ENCODE measurements at places on chromosomes 7 and 10.

GRCh38 chr10:102113261-102113955 is 6.8 kb downstream of the LDB1 start:
- no peak for DNase-seq

DNA sequence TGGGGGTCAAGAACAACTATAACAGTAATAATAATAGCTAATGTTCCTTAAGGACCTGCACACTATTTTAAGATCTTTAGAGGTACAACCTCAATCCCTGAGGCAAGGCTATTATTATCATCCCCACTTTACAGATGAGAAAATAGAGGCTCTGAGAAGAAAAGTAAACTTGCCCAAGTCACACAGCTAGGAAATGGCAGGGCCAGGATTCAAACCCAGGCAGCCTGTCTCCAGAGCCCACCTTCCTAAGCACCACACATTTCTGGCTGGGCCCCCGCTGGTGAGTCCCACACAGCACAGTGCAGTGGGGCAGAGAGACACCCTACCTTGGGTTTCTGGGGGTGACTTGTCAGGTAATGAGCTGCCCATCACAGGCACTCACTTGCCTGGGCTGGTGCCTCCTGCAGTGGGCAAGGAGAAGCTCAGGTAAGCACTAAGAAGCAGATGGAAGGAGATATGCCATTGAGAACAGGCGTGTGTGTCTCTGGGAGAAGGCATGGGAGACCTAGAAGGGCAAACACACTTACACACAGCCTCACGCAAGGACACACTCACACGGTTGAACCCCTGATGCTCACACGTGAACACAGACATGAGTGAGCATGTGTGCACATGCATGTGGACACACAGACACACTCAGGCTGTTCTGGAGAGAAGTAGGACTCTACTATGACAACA is 104.4 kb upstream of the ZMIZ1 start:
- no peak for DNase-seq

GRCh38 chr7:126702242-126703016 is 550.3 kb downstream of the GRM8 start:
- no peak for DNase-seq

DNA sequence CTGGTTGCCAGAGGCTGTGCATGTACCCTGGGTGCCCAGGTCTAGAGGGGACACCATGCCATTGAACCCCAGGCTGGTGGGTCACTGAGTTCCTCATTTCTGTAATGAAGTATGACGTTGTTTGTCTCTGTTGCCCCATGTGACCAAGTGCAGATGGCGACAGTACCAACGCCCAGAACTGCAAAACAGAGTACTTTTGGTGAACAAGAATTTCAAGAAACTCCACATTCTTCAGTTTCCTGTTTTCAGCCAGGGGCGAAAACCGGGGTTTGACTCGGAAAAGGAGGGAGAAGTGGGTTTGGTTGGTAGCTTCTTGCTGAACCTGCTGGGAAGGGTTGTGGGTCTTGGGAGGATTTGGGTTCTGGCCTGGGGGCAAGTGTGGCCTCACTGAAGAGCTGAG is 18.2 kb downstream of the CYP17A1 start:
- DNase-seq = no peak

GRCh38 chr7:55335151-55335550 is 30.0 kb upstream of the LANCL2 start:
- no peak for DNase-seq

DNA sequence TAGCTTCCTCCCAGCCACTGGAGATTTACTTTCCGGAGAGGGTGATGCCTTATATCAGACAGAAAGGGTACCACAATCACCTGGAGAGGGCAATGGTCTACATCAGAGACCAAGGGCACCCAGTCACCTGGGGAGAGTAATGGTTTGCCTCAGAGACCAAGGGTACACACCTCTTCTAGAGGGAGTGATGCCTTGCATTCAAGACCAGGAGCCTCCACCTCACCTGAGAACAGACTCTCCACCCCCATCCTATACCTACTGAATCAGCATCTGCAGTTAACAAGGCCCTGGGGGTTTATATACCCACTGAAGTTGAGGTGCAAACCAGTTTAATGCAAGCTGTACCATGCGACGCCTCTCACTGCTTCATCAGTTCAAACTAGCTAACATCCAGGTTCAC is 270.2 kb upstream of the IGFBP3 start:
- no peak for DNase-seq

- no peak for DNase-seq
Measured at GRCh38 chr7:149569025-149569725, 71.6 kb upstream of the ZNF746 start.

- no peak for DNase-seq
Measured at GRCh38 chr7:64628721-64629120, 37.2 kb upstream of the ZNF107 start.

- DNase-seq = no peak
Measured at GRCh38 chr7:74399006-74399405, 54.7 kb upstream of the GTF2IRD1 start.

GRCh38 chr10:35218339-35218955 is 91.8 kb downstream of the CREM start:
- DNase-seq = peak; percentile 58

DNA sequence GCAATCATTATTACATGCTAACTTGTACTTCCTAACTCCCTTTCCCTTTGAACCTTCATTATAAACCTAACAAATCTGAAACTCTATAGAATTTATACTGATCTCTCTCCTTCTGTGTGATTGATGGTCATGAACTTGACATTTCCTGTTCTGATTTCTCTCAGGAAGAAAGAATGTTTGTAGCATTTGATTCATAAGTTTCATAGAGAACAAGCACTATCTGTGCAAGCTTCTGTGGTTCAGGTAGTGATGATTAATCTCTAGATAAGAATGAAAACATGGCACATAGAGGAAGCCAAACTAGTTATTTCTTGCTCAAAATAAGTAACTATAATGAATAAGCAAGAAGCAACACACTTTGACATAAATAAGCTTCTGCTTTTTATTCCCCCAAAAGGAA is 34.2 kb downstream of the TFPI2 start:
- no peak for DNase-seq

- DNase-seq = no peak
Measured at GRCh38 chr7:42414941-42415505, 178.0 kb upstream of the GLI3 start.

- no peak for DNase-seq
Measured at GRCh38 chr10:121325490-121326231, 272.6 kb downstream of the FGFR2 start.

- no peak for DNase-seq
Measured at GRCh38 chr10:126734015-126734414, 63.5 kb upstream of the C10orf90 start.

- no peak for DNase-seq
Measured at GRCh38 chr10:126969310-126969709, 64.1 kb downstream of the DOCK1 start.

DNA sequence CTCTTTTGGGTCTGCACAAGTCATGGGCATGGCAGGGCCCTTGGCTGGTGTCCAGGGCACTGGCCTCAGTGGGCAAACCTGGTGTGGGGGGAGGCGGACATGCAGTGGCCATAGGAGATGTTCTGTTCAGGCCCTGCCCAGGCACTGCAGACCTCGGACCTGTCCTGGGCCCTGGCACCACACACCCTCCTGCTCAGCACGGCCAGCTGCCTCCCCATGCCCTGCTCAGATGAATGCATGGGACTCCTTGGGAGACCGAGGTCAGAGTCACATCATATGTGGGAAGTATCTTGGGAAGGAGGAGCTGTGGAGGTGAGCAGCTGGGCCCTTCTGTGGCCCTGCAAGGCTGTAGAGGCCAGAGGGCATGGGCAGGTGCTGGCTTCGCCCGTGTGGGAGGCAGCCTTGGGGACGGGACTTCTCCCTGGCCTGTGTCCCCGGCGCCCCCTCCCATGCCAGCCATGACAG is 130.8 kb downstream of the VIPR2 start:
- DNase-seq = no peak

DNA sequence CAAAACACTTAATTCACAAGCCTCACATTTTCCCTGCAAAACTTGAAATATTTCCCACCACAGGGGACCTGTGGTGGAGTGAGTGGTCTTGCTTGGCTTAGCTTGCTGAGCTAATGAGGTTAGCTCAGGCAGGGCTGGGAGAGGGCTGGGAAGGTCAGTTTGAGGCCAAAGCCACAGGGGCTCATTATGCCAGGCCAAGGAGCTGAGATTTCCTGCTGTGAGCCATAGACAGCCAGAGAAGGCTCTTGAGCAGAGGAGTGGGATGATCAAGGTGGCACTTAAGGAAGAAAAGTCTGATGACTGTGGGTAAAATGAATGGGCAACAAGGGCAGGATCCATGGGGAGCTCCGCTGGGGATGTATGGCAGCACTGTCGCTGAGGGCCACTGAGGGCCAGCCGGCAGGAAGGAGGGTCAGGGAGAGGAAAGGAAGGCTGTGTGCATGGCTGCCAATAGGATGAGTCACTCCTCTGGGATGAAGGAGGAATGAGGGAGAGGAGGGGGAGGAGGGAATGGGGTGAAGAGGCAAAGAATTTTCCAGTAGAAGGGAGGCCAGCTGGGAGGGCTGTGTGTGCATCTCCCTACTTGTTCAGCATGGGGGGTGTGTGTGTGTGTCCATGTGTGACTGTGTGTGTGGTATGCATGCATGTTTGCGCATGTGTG is 18.7 kb upstream of the ZNF488 start:
- no peak for DNase-seq

GRCh38 chr7:136555933-136556332 is 312.5 kb upstream of the CHRM2 start:
- no peak for DNase-seq

DNA sequence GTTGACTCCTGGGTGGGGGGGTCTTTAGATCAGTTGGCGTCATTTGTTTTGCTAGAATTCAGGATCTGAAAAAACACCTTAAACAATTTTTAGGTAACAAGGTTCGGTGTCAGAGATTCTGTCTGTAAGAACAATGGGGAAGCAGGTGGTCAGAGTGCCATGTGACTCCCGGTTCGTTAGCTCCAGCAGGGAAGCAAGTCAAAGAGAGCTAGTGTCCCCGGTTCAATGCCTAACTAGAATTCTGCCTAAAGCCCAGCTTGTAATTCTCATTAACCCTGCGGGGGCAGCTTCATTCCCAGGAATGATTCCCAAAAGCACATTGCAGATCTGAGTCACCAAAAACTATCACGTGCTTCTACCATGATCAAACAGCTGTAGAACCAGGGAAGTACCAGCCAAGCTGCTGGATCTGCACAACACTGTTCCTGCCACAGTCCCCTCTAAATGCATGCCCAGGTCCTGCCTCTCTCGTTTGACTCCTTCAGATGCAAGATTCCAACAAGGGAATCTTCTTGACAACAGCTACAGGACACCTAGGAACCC is 664.3 kb upstream of the CELF2 start:
- DNase-seq = no peak

DNA sequence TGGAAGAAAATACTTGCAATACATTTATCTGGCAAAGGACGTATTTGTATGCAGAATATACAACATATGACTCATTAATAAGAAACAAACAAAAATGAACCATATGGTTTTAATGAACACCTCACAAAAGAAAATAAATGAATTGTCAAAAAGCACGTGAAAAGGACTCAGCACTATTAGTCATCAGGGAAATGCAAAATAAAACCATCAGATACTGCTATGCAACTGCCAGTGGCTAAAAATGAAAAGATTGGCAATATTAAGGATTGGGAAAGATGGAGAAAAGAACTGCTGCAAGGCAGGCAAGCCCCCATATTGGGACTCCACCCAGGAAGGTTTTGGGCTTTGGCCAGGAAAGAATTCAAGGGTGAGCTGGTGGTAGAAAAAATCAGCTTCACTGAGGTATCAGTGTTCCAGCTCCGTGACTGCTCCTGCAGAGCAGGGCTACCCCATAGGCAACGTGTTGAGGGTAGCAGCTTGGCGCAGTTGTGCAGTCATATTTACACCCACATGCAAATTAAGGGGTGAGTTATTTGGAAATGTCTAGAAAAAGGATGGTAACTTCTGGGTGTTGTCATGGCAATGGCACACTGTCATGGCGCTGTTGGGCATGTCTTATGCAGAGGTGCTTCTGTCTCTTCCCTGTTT is 72.7 kb downstream of the CUBN start:
- DNase-seq = no peak

DNA sequence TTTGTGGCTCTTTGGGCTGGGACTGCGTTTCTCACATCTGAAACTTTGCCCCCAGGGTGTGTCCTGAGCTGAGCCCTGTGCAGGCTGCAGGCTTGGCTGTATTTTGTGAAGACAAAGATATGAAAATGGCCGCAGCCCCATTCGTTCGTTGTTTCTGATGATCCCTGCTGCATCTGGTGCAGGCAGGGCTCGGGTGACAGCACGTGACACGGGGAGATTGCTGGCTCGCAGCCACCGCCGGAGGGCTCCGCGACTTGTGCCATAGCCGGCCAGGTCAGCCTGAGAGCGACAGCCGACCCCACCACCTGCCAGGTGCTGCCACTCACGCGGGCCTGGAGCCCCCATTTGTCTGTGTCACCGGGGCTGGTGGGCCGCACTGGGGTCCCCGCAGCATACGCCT is 81.3 kb downstream of the ZRANB1 start:
- DNase-seq = no peak

DNA sequence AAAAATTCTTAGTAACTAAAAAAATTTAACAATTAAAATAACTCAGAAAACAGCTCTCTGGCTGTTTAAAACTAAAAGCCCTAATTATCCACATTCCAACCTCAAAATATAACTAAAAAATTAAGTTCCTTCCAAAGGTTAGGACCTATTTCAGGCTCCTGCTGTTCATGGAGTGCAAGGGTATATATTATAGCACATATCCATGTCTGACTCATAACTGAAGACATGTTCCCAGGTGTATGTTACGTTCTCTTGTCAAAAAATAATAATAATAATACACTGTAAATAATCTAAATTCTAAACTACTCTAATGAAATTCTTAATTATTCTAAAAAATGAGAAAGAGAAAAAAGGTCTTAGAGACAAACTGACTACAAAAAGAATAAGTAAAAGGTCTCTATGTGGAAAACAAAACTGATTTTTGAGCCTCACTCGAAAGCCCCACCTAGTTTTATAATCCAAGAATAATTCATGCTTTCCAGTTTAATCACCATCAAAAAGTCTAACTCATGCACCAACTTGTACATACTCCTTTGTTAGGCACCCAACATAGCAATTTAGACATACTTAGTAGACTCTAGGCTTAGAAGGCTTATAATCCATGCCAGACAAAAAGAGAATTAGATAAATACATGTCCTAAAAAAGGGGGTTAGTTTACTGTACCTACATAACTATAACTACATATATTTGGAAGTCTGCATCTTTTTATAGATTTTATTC is 171.4 kb downstream of the KMT2E start:
- DNase-seq = no peak

DNA sequence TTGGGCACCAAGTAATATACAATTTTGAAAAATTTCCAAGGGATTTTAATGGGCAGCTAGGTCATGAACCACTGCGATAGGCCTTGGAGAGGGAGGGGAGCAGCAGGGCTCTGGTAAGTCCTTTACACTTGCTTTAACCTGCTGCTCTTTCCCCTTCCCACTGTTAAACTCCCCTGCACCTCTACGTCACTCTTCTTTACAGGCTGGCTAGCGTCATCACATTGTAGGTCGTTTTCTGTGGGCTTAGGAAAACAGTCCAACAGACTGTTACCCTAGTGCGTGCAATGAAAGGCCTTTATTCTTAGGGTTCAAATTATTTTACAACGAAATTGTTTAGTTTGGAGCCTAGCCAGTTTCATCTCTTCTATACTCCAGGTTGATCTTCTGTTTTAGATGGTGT is 235.7 kb downstream of the AUTS2 start:
- DNase-seq = no peak

Data from T-helper 2 cell (primary cell).